ENCODE measurements at places on chromosomes 12 and 14.

GRCh38 chr14:72600551-72601330, 293.2 kb downstream of the DPF3 start:
- no peak for DNase-seq

GRCh38 chr14:24456980-24457379, 14.4 kb upstream of the SDR39U1 start:
- no peak for DNase-seq

DNA sequence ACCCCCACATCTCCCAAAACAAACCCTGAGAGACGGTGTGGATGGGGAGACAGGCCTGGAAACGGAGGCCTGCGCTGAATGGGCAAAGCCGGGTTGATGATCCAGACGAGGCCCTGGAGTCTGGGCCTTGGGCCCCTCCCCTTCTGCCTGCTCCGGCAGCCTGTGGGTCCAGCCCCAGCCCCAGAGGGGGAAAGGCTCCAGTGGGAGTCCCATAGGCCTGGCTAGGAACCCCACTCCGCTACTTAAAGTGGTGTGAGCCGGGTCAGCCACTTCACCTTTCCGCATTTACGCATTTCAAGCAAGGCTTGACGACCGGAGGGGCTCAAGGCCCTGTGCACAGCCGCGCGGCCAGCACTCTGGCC, 695 bp upstream of the TNFAIP2 start:
- DNase-seq, result no peak

DNA sequence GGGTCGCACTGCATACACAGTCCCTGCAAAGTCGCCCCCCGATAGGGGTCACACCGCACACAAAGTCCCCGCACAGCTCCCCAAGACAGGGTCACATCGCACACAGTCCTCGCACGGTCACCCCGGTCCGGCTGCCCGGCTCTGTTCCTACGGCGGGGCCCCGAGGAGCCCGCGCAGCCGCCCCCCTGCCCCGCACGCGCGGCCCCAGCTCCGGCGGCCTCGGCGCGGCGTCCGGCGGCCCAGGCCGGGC, 300 bp downstream of the SSH1 start:
- no peak for DNase-seq

GRCh38 chr14:105853907-105854599, 327.7 kb downstream of the TMEM121 start:
- DNase-seq, result no peak

- no peak for DNase-seq
Observed at GRCh38 chr12:124392667-124393413, 97.9 kb downstream of the RFLNA start.

- no peak for DNase-seq
Observed at GRCh38 chr14:51284241-51284640, 44.2 kb downstream of the TMX1 start.

- no peak for DNase-seq
Observed at GRCh38 chr14:102717276-102717675, 60.0 kb upstream of the TRAF3 start.

DNA sequence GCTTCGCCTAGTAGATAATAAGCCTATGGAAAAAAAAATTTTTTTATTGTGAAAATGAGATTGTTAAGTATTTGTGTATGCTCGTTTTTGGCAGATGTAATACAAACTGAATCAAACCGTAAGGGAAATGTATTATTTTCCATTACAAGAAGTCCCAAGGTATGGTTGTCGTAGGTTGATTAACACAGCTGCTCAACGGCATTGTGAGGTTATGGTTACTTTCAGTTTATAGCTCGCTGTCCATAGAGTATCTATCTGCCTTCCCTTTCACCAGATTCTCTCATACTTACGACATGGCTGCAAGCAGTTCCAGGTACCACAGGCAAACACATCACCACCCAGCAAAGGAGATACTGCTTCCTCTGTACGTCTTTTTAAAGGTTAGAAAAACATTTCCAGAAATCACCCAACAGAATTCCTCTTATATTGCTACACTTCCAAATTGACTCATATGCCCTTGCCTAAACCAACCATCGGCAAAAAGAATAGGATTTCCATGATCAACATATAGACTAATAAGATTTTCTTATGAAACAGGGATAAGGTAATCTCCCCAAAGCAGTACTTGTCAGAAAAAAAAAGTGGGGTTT, 338.6 kb downstream of the SYT1 start:
- DNase-seq, result no peak

GRCh38 chr12:23834076-23834475, 115.4 kb downstream of the SOX5 start:
- no peak for DNase-seq

DNA sequence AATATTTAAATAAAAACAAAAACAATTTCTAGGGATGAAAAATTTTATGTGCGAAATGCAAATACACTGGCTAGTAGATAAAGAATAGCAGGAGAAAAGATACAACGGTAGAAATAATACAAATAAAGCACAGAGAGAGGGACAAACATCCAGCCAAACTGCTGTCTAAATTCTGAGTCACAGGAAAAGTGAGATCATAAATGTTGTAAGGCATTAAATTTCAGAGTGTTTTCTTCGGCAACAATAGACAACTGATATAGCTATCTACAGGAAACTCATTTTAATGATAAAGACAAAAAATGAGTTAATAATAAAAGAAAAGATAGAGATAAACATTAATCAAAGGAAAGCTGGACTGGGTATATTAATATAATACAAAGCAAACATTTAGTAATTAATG, 122.2 kb downstream of the NTS start:
- DNase-seq, result no peak

- DNase-seq, result no peak
Observed at GRCh38 chr14:99687284-99688209, 3.4 kb downstream of the CYP46A1 start.

DNA sequence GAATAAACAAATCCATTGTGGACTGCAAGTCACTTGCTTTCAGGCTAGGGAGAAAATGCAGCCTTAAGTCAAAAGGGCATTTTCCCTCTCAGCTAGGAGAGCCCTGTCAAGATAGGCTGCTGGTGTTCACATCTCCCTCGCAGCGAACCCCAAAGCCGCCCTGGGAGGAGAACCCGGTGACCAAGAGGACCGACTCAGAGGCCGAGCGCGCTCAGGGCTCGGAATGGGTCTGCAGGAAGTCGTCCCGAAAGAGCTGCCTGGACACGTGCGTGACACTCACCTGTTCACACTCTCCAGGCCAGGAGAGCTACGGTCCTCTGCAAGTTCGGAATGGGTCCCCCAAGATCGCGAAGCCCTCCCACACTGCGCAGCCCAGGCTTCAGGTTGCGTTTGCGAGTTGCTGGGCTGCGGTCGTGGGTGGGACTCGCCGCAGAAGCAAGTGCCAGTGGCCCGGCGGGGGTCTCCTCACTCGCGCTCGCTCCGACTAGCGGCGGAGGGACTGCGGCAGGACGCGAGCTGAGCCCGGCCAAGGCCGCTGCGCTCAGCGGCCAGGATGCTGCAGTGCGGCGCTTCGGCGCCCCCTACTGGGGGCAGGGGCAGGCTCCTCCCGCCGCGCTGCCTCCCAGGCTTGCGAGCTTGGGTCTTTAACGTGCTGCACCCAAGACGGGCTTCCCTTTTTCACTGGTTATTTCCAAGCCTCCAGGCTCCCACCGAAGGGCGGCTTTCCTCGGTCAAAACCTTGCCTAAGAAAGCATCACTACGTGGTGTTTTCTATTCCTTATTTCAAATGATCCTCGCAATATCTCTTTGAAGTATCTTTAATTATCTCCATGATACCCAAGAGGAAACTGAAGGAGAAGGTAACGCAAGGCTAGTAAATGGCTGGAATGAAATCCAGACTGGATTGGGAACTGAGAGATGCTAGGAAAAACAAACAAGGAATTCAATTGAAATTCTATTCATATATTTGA, at the start of gene RERG:
Gene RERG, minus strand, starts transcription at position 503 of the 971 bp plus-strand sequence. CDS start 3,928 bp downstream, outside the sequence.
- peak; percentile 73 for DNase-seq

- DNase-seq, result no peak
Observed at GRCh38 chr12:49507139-49507538, 31.7 kb upstream of the KCNH3 start.

DNA sequence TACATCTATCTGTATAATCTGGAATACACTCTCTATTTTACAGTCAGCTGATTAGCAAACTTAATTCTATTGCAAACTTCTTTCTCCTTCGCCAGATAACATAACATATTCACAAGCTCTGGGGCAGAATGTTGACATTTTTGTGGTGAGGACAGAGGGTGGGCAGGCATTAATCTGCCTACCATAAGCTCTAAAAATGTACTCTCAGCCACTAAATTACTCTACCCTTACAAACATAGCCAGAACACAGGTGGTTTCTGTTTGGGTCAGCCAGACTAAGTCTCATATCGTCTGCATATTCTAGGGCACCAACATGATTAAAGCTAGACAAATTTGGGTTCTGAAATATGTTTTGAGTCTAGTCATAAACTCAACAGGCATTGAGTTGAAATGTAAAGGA, 90.1 kb downstream of the SLC6A15 start:
- DNase-seq, result no peak

- DNase-seq, result peak; percentile 43
Observed at GRCh38 chr14:44963044-44963528, 1.1 kb downstream of the TOGARAM1 start.

DNA sequence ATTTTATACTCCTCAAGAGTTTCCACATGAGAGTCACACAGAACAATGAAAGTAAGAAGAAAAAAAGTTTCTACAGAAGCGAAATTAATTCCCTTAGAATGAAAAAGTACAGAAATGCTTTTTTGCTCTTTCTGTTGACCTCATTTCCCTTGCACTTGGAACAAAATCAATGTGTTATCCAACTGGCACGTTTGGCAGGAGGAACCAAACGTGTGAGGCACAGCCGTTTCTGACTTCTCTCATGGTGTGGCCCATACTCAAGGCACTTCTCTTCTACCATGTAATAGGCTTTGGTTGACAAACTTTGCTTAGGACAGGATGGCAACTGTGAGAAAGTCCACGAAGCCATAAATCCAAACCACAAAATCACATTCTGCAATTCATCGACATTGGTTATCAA, 297.0 kb downstream of the FUT8 start:
- no peak for DNase-seq

- no peak for DNase-seq
Observed at GRCh38 chr14:41986700-41987099, 380.0 kb downstream of the LRFN5 start.

GRCh38 chr14:81855007-81855406, 321.4 kb upstream of the SEL1L start:
- no peak for DNase-seq

- DNase-seq, result no peak
Observed at GRCh38 chr12:86521870-86522269, 265.7 kb upstream of the MGAT4C start.

- DNase-seq, result no peak
Observed at GRCh38 chr14:77000340-77001270, 27.9 kb downstream of the IRF2BPL start.

GRCh38 chr12:69168363-69168762, 71.0 kb upstream of the CPSF6 start:
- DNase-seq, result no peak

DNA sequence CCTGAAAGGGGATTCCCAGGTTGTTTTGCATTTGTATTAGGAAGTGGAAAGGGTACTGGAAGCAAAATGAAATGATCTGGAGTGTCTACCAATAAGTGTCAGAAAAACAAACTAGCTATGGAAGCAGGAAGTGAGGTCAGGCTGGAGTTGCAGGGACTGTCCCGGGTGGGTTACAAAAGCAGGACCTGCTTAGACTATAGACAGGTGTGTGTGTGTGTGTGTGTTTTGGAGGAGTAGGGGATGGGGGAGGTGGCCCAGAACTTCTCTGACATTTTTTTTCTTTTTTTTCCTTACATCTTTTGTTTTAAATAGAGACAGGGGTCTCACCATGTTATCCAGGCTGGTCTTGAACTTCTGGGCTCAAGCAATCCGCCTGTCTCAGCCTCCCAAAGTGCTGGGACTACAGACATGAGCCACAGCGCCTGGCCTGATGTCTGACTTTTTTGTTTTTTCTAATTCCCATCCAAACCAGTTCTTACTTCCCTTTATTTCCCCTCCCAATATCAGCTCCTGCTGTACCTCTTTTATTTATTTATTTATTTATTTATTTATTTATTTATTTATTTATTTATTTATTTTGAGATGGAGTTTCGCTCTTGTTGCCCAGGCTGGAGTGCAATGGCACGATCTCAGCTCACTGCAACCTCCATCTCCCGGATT, 512 bp upstream of the RND1 start:
- no peak for DNase-seq

DNA sequence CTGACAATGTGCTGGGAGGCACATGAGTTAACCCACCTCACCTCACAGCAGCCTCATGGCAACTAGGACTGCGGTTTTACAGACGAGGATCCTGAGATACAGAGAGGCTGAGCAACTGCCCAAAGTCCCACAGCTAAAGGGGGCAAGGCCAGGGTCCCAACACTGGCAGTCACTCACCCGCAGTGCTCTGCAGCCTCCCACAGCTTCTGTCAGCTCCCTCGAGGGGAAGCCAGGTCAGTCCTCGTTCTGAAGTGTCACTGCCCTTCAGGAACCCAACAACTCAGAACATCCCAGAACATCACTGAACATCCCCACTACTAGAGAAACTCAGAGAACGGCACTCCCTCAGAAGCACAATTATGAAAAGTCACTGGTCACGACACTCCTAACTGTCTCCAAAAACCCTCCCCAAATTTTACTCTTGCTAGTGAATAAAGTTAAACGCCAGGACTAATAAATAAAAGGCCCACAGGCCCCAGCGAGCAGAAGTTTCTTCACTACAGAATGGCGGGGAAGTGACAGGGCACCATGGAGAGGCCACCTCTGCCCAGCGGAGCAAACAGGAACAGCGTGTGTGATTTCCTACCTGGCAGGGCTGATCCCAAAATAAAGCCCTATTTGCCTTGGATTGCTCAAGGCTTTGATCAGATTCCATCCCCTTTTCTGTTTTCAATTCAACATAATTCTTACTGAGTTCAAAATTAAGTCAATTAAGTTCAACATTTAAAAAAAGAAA, 75.1 kb downstream of the TTC7B start:
- no peak for DNase-seq

DNA sequence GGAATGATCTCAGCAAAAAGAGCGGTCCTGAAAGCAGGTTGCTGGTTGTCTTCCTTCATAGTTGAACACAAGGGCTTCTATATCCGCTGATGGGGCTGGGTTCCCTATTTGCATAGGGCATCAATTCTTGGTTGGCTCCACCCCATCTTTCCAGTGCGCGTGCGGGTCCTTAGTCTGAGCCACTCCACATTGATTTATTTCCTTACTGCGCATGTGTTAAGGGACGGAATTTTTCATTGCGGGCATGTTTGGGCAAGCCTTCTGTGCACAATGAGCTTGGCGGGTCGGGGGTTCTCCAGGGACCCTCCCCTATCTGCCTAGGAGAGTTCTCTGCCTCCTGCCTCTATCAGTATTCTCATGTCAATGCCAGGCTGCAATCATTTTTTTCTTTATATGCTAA, 21.2 kb upstream of the DLGAP5 start:
- DNase-seq, result no peak

- DNase-seq, result no peak
Observed at GRCh38 chr12:6839482-6840201, 1.1 kb upstream of the GNB3 start.

GRCh38 chr12:98799822-98800221, 154.7 kb downstream of the APAF1 start:
- DNase-seq, result no peak

GRCh38 chr12:104493496-104493895, 36.7 kb downstream of the CHST11 start:
- no peak for DNase-seq
